ENCODE measurements at places on chromosomes 2 and 18.

DNA sequence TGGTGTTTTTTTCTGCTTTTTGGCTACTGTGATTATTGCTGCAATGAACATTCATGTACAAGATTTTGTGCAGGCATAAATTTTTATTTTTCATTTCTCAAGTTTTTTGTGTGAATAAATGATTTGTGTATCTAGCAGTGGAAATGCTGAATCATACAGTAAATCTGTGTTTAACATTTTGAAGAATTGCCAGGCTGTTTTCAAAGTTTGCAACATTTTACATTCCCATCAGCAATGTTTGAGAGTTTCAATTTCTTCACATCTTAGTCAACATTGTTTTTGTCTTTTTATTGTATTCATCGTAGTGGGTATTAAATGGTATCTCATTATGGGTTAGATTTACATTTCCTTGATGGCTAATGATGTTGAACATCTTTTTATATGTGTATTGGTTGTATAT lies 98.8 kb upstream of the RBMS1 start:
- no peak for DNase-seq

GRCh38 chr2:72789241-72789640 lies 36.6 kb downstream of the EXOC6B start:
- no peak for DNase-seq

GRCh38 chr2:44807201-44808025 lies 134.1 kb upstream of the SIX3 start:
- no peak for DNase-seq

DNA sequence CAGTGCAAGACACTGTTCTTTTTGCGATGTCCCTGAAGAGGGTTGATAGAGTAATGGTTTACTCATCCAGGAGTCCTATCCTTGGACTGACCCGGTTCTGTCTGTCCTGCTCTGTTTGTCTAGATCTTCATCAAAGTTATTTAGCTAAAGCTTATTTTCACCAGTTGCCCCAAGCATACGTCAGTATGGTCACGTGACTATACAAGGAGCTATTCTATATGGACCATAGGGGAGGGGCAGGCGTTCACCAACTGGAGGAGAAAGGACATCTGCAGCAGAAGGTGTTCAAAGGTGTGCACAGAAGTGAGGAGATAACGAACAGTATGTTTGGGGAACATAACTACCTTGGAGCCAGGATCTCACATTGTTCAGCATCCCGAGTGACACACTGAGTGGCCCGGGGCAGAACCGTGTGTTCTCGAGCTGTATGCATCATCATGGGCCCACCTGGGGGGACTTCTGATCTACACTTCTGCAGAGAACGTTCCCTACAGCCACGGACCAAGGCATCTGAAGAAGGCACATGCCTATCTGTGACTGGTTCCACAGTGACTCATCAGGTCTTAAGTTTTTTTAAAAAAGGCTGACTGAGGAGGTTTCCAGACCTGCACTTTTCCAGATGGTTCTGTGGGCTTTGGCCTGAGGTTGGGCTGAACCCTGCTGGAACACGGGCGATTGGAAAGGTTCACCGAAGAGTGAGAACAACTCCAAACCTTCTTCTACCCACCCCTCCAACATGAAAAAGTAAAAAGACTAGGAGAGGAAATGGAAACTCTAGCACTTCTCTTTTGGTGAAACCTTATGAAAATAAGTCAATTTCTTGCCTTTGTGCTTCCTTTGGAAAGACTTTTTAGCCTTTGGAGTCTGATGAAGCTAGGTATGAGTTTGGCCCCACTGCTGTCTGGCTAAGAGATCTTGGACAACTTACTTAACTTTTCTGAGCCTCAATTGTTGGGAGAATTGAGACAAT lies 68.6 kb upstream of the YWHAQ start:
- no peak for DNase-seq
